WTC11 (cell line): ENCODE measurements at places on chromosomes 4 and X. TPM values are rescaled to one million over a fixed set of nuclear protein-coding genes. Genes with fewer than 3 reads are reported as not detected.

- DNase-seq, result peak; percentile 38
These were observed 842.2 kb downstream of the STIM2 start for GRCh38 chr4:27702730-27703431.

RBM46 gene
- total RNA-seq, result 3.3 to 4.6 TPM (median 4.2 TPM) in 3 replicates

LDB2 gene
- 62.4 to 67.4 TPM (median 67.3 TPM) in 3 replicates for total RNA-seq

DNA sequence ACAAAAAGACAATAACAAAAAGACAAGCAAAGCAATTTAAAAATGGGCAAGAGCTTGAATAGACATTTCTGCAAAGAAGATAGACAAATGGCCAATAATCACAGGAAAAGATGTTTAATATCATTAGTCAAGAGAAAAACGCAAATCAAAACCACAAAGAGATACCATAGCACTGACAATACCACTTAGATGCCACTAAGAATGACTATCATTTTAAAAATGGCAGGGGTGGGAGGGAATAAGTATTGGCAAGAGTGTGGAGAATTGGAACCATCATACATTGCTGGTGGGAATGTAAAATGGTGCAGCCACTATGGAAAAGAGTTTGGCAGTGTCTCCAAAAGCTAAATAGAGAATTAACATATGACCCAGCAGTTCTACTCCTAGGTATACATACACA is 15.1 kb upstream of the EXOC1 start:
- no peak for DNase-seq

GPR34 gene
- total RNA-seq, result 0.09 TPM in 1 of 3 replicates, not detected in the others

RPL39 gene
- total RNA-seq, result 1,551 to 1,842 TPM (median 1,763 TPM) in 3 replicates

AMOT gene
- total RNA-seq, result 7.2 to 8.1 TPM (median 8.0 TPM) in 3 replicates

DNA sequence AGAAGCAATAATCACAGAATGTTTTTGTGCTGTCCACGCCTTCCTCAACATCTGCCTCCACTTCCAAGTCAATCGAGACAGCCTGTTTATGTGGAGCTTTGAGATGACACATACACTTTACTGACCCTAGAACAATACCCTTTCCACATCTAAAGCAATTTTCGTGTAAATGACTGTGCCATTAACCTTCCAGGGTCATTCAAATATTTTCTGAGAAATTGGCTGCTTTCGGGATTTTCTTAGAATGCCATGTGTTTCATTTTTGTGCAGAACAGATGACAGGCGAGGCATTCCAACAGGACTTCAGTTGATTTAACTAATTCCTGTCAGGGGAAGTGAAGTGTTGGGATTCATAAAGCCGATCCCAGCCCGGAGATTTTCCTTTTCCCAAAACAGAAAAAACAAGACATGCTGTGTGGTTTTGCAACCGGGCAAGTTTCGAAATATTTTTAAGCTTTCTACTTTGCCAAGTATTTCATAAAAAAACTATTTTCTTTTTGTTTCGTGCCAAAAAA is 73.9 kb downstream of the SORBS2 start:
- no peak for DNase-seq

DNA sequence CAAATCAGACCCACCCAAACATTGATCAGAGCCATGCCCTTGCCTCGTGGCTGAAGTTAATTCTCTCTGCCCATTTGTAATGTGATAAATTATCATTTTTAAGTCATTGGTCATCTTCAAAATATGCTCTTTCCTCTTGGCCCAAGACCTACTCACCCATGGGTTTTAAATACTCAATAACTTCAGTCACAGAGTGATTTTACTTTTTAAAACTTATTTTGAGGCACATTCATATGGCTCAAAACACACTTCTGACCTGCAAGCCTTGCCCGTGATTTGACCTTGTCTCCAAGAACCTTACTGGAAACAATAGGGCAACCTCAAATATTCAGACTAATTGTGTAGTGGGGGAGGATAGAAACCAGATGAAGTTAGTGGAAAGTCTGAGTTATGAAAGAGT is 176.2 kb upstream of the LNX1 start:
- DNase-seq, result no peak

WDR17 gene
- total RNA-seq, result 4.4 to 4.9 TPM (median 4.6 TPM) in 3 replicates

GRCh38 chr4:5752376-5753184 is 41.6 kb downstream of the EVC start:
- DNase-seq, result peak; percentile 73

TMEM144 gene
- 3.8 to 5.3 TPM (median 4.1 TPM) in 3 replicates for total RNA-seq

DNA sequence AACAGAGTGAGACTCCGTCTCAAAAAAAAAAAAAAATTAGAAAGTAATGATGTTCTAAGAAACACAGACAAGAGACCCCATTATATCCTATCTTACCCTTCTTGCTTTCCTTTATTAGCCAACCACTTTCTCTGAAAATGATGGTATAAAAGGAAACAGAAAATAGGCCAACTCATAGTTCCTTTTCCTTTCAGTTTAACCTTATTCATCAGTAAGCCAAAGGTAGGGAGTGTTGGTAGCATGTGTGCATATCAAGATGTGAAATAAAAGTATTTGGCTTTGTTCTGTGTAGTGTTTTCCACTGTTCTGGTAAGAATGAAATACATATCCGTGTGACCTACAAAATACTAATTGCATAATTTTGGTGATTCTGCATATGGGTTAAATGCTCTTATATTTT is 266.6 kb downstream of the ZNF674 start:
- DNase-seq, result no peak

SMR3B gene
- total RNA-seq, result not detected in 3 replicates

- no peak for DNase-seq
These were observed 166.3 kb upstream of the LEF1 start for GRCh38 chr4:108335081-108335480.

- no peak for DNase-seq
These were observed 66.4 kb downstream of the PRKG2 start for GRCh38 chr4:81148576-81148975.

UPF3B gene
- total RNA-seq, result 19.2 to 23.1 TPM (median 23.0 TPM) in 3 replicates

GRCh38 chr4:181331214-181331613 is 912.0 kb upstream of the TENM3 start:
- no peak for DNase-seq

GRCh38 chrX:39728025-39728424 is 369.7 kb downstream of the BCOR start:
- no peak for DNase-seq

GPC4 gene
- 120 to 144 TPM (median 120 TPM) in 3 replicates for total RNA-seq

DNA sequence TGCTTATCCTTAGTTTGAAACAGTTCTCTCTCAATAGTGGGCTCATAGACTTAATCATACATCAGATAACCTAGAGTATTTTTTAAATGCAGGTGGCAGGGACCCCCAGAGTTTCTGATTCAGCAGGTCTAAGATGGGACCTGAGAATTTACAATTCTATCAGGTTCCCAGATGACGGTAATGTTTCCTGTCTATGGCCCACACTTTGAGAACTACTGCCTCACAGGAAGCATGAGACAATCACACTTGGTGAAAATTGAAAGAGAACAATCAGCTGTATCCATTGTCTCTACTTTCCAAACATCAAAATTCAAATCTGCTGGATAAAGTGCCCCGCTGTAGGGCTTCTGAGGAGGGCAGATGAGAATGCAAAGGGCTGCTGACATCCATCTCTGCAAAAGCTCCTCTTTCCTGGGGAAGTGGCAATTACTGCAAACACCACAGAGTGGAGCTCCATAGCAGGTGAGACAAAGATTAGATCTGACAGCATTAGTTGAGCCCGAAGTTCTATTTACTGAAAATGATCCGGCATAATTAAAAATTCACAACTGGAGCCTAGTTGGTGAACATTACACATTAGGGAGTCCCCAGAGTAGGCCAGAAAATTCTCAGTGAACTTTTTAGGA is 187.8 kb upstream of the MBNL3 start:
- no peak for DNase-seq

DNA sequence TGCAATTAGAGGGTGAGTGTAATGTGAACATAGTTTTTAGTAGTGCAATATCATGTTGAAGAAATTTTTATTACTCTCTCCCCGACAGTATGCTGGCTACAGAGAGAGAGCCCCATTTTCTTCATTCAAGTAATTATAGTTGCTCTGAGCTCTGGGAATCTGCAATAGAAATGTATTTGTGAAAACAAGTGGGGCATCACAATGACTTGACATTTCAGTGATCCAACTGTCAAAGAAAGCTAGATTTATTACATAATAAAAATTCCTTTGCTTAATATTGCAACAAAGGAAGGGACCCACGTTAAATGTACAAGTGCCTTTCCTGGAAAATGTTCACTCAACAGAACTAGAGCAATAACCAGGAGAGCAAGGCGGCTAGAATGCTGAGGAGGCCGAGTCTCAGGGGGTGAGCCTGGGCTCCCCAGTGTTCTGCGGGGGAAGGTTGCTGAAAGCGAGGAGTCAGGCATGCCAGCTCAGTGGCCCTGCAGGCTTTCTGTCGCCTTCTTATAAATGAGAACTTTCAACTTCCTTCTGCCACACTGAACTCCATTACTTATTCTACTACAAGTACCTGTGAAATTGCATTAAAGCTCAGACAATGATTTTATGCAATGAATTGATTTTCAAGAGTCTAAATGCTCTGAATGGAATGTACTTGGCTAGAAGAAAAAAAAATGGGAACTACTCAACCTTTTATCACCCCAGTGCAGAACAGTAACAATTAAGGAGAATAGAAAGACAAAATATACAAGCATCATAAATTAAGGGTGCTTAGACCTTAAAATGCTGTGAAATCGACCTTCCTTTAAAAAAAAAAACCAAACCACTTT is 476.4 kb downstream of the AFF2 start:
- DNase-seq, result no peak

DNA sequence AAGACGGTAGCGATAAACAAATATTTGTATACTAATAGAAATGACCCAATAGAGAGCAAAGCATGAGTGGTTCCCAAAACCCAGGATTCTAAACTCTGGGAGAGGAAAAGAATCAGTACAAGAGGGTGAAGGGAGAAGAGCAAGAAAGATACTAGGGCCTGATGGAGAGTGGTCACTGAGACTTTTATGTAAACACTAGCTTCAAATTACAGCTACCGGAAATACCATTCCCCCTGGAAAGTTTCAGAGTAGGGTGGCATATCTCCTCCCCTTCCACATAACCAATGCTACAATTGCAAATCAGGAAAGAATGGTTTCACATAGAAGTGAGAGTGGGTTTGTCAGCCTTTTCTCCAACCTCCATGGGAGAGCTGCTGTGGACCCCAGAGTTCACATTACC is 77.1 kb downstream of the EIF4E start:
- DNase-seq, result no peak

TLR6 gene
- total RNA-seq, result 0.11 to 0.25 TPM (median 0.11 TPM) in 3 replicates

GRCh38 chrX:113212052-113212451 is 371.4 kb upstream of the AMOT start:
- no peak for DNase-seq

DNA sequence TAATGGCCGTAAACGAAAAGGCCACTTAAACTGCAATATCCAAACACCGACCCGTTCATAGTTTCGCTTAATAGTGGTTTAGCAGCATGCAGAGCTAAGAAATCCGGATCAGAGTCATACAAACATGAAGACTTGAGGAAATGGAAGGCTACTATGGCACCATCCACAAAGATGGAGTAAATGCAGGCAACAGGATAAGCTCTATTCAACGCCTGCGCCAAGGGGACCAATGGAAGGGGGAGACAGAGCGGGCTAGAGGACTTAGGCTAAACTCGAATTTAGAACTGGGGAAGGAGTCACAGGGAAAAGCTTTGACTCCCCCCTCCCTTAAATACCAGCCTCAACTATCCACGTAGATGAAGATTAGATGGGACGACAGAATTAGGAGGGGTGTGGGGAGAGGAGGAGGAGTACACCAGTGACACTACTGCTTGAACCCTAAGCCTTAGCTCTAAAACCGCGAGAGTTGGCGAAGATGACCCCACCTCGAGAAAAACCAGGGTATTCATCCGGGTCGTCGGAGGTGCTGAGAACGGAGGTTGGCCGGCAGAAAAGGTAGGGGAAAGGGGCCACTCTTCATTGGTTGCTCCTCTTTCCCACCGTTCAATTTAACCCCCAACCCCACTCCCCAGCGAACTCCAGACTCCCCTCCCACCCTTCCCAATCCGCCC is 3.5 kb downstream of the HUWE1 start:
- DNase-seq, result peak; percentile 13

DNA sequence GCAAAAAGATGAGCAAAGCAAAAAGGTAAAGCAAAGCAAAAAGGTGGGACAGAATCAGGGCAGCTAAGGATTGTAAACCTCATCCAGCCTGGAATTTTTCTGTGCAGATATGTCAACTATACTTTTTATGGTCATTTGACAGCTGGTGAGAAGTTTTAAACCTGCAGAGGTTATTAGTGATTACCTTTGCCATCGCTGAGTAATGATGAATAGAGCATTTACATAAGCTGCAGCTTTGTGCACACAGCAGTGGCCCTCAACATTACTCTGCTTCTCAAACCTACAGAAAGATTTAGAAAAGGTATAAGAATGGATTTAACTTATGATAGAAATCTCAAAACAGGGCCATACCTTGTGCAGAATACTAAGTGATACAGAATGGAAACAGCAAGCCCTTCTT is 54.5 kb upstream of the C4orf54 start:
- no peak for DNase-seq

- no peak for DNase-seq
These were observed 1.9 kb downstream of the GPM6A start for GRCh38 chr4:175810073-175810730.

GRCh38 chr4:164906368-164906767 is 29.4 kb downstream of the APELA start:
- no peak for DNase-seq

GRCh38 chr4:123783151-123783790 is 386.7 kb downstream of the SPRY1 start:
- DNase-seq, result no peak

GABRG1 gene
- total RNA-seq, result 0.17 to 0.34 TPM (median 0.30 TPM) in 3 replicates

- no peak for DNase-seq
These were observed 2.8 kb downstream of the AWAT2 start for GRCh38 chrX:70046978-70047377.

GRCh38 chr4:125773931-125774330 is 459.2 kb downstream of the FAT4 start:
- no peak for DNase-seq

DNA sequence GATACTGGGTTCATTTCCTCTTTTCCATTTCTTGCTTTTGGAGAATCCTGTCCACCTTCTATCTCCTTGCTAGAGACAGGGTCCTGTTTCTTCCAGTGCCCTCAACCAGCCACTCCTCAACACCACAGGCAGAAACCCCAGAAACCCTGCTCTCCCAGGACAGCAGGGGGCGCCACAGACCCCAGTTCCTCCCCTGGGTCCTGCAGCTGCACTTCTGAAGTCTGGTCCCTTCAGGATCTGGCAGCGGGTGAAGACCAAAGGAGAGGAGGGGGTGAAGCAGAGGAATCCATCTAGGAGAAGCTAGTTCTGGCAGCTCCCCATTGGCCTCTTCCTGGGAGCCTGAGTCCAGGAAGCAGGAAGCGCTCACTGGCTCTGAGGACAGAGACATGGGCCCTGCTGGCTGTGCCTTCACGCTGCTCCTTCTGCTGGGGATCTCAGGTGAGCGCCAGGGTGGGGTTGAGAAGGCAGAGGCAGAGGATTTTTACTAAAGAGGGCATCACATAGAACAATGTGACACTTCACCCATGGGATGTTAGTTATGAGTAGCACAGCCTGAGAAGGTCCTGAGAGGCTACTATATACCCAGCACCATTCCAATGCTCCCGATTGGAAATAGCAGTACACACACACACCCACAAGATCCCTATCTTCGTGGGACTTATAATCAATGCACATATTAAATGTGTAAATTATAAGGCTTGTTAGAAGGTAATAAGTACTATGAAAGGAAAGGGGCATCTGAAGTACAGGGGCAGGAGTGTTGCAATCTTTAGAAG is at the start of gene PRSS48:
Gene PRSS48, plus strand, starts transcription at position 375 of the 776 bp plus-strand sequence. Its CDS starts 12 bp downstream, at position 387.
- peak; percentile 90 for DNase-seq
